ENCODE measurements at places on chromosomes 4 and X.

DNA sequence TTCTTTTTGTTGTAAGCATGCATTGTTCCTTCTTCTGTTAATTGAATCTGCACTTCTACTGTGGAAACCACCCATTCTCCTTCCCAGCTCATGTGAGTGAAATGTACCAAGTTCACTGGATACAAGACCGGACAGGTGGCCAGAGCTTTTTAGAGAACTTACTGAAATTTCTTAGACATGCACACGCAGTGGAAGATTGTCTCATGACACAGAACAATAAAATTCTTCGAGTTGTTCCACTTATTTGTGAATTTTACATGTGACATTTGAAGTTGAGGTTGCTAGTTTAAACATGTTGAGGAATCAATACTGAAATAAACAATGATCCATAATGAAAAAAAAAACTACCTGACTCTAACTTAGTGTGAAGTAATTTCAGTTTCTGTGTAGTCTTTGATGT, 568.0 kb downstream of the TECRL start:
- no peak for DNase-seq

- DNase-seq = no peak
These were observed 67.3 kb downstream of the GLUD2 start for GRCh38 chrX:121114691-121115090.

GRCh38 chrX:13085526-13085925, 41.1 kb upstream of the FAM9C start:
- no peak for DNase-seq

GRCh38 chr4:122156819-122157218, 4.7 kb downstream of the BLTP1 start:
- DNase-seq = no peak

GRCh38 chr4:1318046-1318375, 28.3 kb downstream of the MAEA start:
- no peak for DNase-seq

DNA sequence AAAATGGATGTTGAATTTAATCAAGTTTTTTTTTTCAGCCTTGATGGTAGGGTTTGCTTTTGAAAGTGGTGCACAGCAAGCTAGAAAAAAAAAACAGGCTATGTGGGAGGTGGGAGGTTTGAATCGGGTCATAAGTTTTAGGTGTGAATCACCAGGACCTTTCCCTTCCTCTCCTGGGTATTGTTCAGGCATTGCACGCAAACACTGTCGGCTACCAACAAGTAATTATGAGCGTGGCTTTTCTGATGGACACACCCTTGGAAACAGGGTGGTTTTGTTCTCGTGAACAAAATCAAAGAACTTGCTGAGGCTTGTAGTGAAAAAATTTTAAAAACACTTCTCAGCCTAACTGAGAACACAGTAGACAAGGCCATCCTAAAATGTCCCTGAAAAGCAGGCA, 18.1 kb downstream of the PIR start:
- no peak for DNase-seq

- no peak for DNase-seq
These were observed 208.2 kb downstream of the APBB2 start for GRCh38 chr4:41006141-41006540.

DNA sequence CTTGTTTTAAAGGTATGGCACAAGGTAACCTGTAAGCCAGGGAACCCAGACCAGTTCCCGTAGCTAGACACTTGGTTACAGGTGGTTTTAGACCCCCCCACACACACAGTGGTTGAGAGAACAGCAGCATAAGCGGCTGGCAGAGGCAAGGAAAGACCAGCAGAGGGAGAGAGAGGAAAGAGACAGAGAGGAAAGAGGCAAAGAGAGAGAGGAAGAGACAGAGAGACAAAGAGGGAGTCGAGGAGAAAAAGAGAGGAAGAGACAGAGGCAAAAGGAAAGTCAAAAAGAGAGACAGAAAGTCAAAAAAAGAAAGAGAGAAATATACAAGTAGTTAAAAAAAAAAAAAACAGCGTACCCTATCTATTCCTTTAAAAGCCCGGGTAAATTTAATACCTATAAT, 19.5 kb upstream of the PCSK1N start:
- DNase-seq = no peak

GRCh38 chr4:167688660-167689142, 403.6 kb upstream of the ANXA10 start:
- no peak for DNase-seq

- no peak for DNase-seq
These were observed 4.0 kb downstream of the MAGEB2 start for GRCh38 chrX:30219372-30219771.

DNA sequence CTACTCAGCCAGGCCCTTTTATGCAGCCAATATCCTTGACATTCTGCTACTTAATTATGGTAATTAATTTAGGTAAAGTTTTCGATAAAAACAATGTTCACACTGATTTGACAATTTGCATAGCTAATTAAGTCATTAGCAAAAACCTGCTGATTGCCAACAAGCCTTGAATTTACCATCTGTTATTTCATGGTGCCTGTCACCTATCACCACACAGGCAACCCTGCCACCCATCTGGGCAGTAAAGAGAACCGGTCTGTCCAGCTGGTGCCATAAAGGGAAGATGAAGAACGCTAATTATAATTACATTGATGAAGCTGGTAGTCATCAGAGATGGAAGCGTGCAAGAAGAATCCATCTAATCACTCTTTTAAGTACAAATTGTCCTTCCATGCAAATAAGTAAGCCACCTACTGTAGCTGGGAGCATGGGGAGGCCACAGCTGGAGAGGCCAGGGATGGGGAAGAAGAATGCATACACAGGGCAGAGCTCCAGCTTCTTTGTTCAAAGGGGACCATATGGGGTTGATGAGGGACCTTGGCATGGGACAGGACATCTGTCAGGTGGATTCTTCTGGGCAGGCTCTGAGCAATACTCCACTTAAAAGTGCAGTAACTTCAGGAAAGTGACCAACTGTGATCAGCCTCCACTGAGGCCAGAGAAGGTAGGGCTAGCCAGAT, 277.3 kb upstream of the TAPT1 start:
- no peak for DNase-seq

DNA sequence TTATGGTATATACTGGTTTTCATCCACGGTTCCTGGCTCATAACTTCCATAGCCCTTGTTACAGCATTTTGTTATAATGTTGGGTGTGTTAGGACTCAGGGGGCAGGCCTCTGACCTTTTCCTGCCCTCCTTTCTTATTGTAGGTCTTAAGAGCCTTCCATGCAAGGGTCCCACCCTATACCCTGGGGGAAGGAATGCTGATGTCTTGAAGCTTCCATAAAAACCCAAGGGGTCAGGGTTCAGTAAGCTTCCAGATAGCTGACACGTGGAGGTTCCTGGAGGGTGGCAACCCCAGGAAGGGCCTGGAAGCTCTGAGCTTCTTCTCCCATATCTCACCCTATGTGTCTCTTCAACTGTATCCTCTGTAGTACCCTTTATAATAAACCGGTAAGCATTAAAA, 29.6 kb downstream of the ATP11C start:
- no peak for DNase-seq
